Naive thymus-derived CD4-positive, alpha-beta T cell (primary cell): ENCODE measurements at places on chromosomes 12 and 14. TPM values are rescaled to one million over a fixed set of nuclear protein-coding genes. Genes with fewer than 3 reads are reported as not detected.

- no peak for DNase-seq
Observed at GRCh38 chr14:67977434-67978034, 158.0 kb downstream of the RAD51B start.

The TBC1D30 gene
- 0.45 TPM for total RNA-seq

DNA sequence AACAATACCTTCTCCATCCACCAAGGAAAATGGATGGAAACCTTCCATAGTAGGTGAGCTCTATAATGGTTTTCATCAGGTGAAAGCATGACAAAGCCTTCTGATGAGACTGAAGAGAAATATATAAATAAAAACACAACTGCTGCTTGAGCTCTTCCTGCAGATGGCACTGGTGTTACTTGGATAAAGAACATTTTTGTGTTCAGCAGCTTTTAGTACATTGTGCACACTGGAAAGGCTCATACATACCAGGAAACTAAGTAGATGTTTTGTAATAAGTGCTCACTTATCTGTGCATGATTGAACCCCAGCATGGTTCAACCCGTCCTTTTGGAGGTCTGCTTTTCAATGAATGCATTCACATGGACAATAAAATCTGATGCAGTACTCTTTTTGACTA, 357.3 kb upstream of the MIS18BP1 start:
- DNase-seq = no peak

The SLC8A3 gene
- 0.13 TPM for total RNA-seq

GRCh38 chr14:23054000-23054811, 3.1 kb downstream of the CDH24 start:
- no peak for DNase-seq

DNA sequence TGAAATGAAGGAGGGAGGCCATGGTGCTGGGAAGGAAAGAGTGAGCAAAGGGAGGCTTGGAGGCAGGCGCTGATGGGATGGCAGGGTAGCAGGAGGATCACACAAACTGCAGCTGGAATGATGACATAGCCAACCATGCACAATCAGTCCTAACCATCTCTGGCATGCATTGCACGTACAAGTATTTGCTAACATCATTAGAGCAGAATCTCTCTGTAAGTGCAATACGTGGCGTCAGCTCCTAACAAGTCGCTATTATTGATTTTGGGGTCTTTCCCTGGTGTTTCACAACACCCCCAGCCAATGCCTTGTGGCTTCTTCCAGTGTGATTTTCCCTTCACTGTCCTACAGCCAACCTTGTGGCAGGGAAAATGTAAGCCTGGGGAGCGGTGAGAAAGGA, 18.5 kb downstream of the BDKRB1 start:
- no peak for DNase-seq

The CD69 gene
- total RNA-seq = 29.5 TPM

GRCh38 chr12:121789233-121789781, 4.2 kb downstream of the RHOF start:
- peak; percentile 58 for DNase-seq

- DNase-seq = no peak
Observed at GRCh38 chr12:106127338-106128126, 11.2 kb downstream of the NUAK1 start.

DNA sequence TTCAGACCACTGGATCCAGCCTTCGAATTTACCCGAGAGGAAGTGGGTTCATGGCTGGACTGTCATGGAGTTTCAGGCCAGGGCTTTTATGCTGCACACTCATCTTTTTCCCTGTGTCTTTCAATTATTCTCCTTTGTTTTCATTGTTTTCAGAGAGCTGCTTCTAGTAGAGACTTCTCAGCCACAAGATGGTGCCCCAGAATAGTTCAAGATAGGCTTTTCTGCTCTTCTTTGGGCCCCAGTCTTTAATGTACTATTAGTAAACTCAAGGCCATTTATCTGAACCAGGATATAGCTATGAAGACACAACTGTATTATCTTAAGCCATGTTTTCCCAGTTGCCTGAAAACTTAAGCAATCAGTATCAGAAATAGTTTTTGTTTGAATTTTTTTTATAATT, 30.4 kb upstream of the PSMA6 start:
- peak; percentile 2 for DNase-seq

- no peak for DNase-seq
Observed at GRCh38 chr12:51285843-51286242, 15.6 kb upstream of the SMAGP start.

The PDE3A gene
- total RNA-seq = not detected in 2 replicates

DNA sequence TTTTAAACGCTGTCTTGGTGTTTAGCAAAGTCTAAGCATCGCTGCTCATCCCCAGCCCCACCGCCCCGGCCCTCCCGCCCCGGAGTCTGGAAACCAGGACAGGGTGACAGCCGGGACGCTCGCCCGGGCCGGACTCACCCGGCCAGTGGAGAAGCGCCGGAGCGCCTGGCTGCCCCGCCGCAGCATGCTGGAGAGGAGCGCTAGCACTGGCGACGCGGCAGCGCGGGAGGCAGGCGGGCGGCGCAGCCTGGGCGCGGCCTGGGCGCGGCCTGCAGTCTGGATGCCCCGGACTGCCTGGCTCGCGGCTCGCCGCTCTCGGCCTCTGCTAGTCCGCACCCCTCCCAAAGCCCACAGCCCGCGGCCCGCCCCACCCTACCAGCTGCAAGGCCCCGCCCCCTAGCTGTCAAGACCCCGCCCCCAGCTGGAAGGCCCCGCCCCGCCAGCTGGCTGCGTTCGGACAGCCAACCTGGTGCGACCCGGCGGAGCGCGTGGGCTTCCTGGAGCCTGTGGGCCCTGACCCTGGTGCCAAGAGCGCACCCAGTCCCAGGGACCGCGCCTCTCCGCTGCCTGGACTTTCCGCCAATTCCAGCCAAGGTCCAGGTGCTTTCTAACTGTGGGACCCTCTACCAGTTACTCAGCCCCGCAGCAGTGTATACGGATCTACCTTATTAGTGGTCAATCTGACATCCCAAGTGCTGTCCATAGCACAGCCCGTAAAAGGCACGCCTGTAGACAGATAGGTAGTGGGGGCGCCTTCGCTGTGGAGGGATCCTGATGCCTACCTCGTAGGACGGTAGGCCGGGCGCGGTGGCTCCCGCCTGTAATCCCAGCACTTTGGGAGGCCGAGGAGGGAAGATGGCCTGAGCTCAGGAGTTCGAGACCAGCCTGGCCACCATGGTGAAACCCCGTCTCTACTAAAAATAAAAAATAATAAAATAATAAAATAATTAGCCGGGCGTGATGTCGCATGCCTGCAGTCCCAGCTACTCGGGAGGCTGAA, at the start of gene ALDH1L2:
Gene ALDH1L2 (minus strand): TSS at position 208 of the 1,000 bp plus-strand sequence. CDS start 22 bp downstream, at position 186.
- no peak for DNase-seq

The IL22 gene
- total RNA-seq = not detected

DNA sequence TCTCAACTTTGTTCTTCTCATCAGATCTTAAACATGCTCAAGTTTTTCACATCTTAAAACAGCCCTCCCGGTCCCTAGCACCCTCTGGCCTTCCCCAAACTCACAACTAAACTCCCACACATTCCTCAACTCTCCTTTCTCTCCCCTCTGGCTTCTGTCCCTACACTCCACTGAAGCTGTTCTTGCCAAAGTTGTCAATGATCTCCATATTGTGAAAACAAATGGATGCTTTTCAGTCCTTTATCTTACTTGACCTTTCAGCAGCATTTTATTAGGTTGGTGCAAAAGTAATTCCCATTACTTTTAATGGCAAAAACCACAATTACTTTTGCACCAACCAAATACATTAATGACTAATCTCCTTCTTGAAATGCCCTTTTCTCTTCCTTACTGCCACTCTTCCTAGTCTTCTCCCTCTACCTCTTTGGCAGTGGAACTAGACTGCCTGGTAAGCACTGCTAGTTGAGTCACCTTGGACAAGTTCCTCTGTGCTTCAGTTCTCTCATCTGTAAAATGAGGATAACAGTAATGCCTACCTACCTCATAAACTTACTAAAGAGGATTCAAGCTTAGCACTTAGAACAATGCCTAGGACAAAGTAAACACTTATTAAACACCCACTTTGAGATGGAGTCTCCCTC, 16.0 kb downstream of the CERS5 start:
- no peak for DNase-seq

The SMOC1 gene
- not detected for total RNA-seq

DNA sequence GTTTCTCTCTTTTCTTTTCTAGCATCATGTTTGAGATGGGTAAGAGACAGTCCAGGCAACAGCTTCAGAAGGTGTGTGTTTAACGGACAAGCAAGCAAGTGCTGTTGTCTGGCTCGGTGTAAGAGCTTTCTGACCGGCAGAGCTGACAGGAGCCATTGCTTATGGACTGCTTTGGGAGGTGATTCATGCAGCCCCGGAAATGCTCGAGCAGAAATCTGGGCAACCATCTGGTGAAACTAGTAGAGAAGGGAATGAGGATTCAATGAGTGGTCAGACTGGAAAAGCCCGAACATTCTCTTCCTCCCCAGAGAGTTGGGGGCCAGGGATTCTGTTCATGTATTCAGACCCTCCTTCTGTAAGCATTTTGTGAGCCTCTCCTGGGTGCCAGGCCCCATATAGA, 24.4 kb downstream of the TUNAR start:
- DNase-seq = no peak

DNA sequence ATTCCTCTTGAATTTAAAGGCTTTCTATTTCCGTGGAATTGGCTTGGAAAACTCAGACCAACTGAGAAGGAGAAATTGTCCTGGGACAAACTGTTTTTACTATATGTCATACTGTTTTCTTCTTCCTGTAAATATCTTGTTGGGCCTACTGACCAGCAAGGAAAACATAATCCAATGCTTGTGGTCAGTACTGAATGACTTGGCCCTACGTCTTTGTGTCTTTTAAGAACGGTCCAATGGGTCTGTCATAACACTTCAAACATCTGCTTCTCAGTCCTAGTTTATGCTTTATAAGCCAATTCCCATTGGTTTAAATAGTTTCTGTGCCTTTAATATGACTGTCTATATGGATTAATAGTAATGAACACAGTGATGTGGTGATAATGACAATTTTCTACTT, 248.5 kb upstream of the DDHD1 start:
- DNase-seq = no peak

DNA sequence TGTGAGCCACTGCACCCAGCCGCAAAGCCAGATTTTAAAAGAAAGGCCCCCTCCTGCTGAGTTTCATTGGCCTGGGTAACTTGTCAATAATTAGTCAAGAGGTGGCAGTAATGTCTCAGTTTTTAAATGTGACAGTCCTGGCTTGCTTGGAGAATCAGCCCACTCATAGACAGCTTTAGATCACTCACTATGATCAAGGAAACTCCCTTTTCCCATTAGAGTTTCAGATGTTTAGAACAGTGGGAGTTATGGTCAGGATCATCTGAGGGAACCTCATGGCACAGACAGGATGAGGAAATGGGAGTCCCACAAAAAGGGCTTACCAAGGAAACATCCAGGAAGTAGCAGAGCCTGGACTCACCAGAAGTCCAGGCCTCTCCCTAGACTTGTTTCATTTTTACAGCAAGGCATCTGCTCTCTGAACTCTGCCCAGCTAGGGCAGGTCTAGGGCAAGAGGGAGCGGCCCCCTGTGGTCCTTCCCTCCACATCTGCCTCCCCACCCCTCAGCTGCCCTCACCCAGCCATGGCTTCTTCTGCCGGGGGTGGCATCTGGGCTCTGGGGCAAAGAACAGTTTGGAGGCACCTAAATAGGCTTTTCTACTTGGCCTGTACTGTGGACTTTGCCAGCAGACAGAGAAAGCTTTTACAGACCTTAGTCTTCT, 11.2 kb downstream of the BCL2L14 start:
- no peak for DNase-seq

The TAS2R8 gene
- total RNA-seq = not detected

DNA sequence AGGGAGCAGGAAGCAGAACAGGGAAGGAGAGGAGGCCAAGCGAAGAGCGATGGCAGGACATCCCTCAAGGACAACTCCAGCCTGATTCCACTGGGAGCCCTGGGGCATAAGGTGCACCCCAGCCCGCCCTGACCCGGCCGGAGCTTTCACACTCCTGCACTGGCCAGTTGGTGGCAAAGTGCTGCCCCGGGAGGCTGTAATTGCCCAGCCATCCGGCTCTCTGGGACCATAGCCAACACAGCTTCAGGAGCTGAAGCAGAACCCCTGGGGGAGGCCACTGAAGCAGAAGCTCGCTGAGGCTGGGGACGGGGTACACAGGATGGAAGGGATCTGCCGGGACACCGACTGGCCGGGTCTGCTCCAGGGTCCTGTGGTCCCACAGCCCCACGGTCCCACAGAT, 41.9 kb upstream of the BEGAIN start:
- no peak for DNase-seq

The AMIGO2 gene
- 12.1 TPM for total RNA-seq

DNA sequence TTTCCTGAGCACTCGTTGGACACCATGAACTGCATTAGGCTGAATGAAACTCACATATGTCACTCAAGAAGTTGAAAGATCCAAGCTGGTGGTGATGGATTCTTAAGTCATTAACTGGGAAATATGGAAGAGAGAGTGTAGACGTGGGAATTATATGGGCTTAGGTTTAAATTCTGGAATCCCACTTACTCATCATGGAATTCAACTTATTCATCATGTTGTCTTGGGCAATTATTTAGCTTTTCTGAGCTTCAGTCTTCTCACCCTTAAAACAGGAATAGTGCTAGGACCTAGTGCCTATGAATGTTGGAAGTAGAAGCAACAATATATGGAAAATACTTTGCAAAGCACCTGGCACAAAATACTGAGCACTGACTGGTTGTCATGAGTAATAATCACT, 292.4 kb upstream of the TBX3 start:
- DNase-seq = no peak

- no peak for DNase-seq
Observed at GRCh38 chr14:86193756-86194155, 663.8 kb downstream of the FLRT2 start.

- no peak for DNase-seq
Observed at GRCh38 chr12:46445551-46446235, 73.1 kb upstream of the SLC38A2 start.

DNA sequence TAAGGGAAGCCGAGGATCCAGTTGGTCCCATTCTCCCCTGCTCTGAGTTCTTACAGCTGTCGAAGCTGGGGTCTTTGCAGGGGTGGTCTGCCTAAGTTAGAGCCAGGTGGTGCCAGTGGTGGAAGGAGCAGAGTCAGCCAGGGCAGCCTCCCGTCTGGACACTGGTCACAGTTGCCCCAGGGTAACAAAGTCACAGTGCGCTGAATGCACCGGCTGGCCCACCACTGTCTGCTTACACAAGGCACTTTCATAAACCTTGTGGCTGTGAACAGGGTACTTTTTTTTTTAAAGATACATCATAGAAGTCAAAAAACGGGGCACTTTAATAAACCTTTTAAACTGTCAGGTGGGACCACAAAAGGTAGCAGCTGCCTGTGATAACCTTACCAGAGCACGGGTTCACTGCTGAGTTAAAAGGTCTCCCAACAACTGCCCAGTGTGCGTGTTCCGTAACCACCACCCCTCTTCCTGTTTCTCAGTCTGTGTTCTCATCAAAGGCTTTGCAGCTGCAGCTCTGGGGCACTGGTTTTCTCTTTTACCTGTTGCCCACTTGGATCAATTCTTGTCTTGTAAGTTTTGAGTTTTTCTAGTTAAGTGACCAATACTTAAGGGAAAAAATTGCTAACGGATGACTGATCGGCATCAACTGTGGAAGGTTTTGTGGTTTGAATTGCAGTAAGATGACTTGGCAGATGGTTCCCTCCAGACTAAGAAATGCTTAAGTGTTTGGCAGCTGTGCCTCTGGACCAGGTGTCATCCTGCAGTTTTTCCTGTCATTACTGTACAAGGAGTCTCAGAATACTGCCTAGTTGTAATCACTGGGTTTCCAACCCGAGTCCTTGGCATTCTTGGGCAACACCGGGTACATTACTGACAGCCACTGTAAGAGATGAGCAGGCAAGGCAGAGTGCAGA, 55.9 kb downstream of the DYNC1H1 start:
- peak; percentile 71 for DNase-seq

The PRR4 gene
- 3.3 TPM for total RNA-seq

The TCL1B gene
- not detected in 2 replicates for total RNA-seq

- DNase-seq = no peak
Observed at GRCh38 chr14:22660654-22661053, 16.5 kb upstream of the OR6J1 start.

The SIX6 gene
- total RNA-seq = not detected
